Posterior vena cava (tissue), 2 donors: ENCODE measurements at places on chromosomes 3 and 15.

GRCh38 chr3:181699171-181699903 lies 12.4 kb upstream of the SOX2 start:
- no peak for DNase-seq

- no peak for DNase-seq
Measured at GRCh38 chr3:148845756-148846395, 18.3 kb downstream of the CPB1 start.

DNA sequence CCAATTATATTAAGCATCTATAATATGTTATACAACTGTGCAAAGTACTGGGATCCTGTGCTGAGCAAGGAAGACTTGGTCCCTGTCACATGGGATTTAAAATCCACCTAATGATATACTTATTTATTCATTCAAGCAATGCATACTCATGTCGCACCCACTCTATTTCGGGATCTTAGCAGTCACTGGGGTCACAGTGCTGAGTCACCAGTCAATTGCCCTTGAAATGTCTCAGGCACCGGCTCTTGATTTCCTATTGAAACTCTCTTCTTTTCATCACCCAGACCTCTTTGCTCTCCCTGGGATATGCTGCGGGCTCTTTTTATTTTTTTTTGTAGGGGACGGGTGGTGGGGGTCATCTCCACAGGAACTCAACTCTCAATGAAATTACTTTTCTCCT lies 194.5 kb upstream of the GAP43 start:
- no peak for DNase-seq

GRCh38 chr3:32835961-32836360 lies 18.2 kb downstream of the TRIM71 start:
- no peak for DNase-seq

- peak; percentile 76 for DNase-seq
Measured at GRCh38 chr3:14521611-14522010, 18.5 kb downstream of the GRIP2 start.

- DNase-seq = peak; percentile 92
Measured at GRCh38 chr3:194577986-194578905, 55.0 kb downstream of the TMEM44 start.

- DNase-seq = peak; percentile 35
Measured at GRCh38 chr15:41160639-41161315, 44.7 kb upstream of the INO80 start.
